ENCODE measurements at places on chromosomes 5 and 9.

DNA sequence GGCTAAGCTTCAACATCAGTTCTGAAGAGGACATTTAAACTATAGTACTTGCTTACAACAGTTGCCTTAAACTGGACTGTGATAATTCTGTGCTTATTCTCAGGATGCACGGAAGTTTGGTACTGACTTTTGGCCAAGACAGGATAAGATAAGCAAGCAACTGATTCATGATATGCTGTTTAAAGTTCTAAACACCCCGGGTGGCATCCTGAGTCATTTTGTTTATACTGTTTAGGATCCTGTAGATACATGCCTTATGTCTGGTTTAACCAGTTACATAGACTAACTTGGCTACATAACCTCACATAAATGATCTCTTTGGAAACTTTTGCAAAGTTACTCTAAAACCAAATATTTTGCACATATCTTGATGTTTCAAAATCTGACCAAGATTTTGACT is 95.9 kb downstream of the CDH9 start:
- no peak for DNase-seq

DNA sequence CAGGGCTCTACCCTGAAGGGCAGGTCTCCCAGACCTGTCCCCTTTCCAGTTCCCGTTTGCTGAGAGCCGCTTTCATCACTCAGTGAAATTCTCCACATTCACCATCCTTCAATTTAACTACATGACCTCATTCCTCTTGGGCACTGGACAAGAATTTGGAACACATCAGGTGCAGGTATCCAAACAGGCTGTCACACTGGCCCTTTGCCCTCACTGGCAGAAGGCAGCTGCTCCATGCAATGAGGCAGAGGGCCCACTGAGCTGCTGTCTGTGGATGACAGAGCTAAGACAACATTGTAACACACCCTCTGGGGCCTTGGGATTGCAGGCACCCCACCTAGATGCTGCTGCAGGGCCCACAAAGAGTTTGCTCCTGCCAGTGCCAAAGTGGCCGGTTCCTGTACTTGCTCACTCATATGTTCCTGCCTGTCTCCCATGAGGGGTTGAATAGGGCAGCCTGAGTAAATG is 55.1 kb downstream of the ACTL7B start:
- DNase-seq: no peak

DNA sequence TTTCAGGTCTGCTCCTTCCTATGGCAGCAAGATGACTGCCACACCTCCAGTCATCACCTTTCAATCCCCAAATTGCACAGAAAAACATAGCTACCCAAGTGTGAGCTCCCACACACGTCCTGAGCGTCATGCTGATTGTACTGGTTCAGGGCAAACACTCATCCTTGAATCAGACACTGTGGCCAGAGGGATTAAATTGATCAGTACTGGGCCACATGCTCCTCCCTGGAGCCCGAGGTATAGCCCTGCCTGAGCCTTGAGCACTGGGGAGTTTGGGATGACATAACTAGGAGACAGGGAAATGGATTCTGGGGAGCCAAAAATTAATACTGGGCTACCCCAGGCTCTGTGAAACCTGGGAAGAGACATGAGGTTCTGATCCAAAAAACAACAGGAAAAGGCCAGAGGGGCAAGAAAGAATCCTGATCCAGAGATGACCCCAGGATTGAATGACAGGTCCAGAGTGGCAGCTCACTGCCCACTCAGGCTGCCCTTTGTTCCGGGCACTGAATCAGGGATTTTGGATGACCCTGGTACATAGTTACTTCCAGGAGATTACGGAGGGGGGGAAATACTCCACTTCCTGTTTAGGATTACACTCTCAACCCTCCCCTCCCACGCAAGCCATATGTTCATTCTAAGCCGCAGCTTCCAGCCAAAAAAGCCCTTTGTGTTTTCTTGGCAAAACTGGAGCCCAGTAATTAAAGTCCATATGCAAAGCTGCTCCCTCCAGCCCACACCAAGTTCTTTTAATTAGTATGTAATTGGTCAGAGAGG is 141.6 kb upstream of the SPRY4 start:
- no peak for DNase-seq

DNA sequence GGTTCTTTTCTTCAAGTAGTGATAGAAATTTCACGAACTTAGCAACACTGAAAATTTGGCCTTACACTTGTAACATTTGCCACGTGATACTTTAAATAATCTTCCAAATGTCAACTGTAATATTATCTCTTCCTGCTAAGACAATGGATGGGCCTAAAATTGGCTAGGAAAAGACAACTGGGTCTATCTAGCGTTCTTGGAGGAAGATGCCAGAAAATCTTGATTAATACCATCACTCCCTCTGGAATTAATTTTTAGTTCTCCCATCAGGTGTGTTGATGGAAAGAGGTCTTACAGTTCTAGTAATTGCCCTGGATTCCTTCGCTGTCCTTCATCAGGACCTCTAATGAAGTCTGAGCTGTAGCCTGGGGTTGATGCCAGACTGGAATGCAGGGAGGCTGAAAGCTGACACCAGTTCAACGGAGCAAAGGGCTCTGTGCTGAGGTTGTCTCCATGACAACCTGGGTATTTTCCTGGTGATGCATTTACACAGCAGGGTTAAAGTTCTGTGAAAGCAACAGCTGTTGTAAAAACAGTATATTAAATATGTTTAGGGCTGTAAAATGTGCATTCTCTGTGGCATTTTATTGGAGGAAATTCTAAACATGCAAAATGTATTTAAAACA is 92.3 kb downstream of the GAS1 start:
- no peak for DNase-seq

GRCh38 chr5:28807195-28807729 is 1768.9 kb upstream of the CDH9 start:
- no peak for DNase-seq

DNA sequence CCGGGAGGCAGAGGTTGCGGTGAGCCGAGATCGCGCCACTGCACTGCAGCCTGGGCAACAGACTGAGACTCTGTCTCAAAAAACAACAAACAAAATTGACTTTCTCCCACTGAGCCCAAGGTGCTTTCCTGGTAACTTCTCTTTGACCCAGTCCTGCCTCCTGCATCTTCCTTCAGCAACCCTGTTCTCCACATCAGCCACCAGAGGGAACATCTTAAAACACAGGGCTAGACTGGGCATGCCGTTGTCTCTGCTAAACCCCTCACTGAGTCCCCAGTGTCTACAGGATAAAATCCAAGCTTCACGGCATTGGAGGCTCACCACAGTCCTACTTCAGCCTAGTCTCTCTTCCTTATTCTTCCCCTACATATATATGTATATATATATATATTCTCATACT is 39.8 kb upstream of the KCNMB1 start:
- DNase-seq: no peak

GRCh38 chr5:22070186-22070728 is 782.9 kb downstream of the CDH12 start:
- DNase-seq: no peak

- DNase-seq: peak; percentile 59
Observed at GRCh38 chr9:79477955-79478771, 93.6 kb upstream of the TLE4 start.

- DNase-seq: no peak
Observed at GRCh38 chr9:114016101-114016500, 62.0 kb downstream of the AMBP start.

- no peak for DNase-seq
Observed at GRCh38 chr5:124920909-124921666, 174.6 kb upstream of the ZNF608 start.

- DNase-seq: no peak
Observed at GRCh38 chr5:66337626-66338226, 193.6 kb downstream of the SREK1 start.

GRCh38 chr9:134127065-134127580 is 8.8 kb upstream of the WDR5 start:
- DNase-seq: no peak

DNA sequence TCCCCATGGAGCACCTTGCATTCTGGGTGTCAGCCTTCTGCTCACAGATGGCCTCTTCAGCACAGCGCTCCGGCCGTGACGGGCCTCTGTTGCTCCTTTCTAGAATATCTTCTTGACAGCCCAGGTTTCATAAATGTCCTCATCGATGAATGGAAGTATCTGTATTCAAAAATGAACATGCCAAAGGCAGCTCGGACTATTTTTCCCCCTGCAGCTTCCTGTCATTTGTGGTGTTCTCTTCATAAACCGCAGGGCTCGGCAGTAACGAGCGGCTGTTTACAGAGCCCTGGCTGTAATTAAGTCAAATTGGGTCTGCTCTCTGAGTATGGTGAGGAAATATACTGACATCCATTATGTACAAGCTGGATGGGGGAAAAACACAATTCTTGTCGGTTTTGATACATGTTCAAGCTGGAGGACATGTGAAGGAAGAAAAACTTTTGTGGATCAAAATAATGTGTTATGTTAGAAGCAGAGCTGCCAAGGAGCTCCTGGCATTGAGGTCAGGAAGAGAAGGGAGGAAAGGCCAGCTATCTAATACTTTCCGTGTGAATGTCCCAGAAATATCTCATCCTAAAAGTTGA is 154.1 kb upstream of the CD180 start:
- no peak for DNase-seq

DNA sequence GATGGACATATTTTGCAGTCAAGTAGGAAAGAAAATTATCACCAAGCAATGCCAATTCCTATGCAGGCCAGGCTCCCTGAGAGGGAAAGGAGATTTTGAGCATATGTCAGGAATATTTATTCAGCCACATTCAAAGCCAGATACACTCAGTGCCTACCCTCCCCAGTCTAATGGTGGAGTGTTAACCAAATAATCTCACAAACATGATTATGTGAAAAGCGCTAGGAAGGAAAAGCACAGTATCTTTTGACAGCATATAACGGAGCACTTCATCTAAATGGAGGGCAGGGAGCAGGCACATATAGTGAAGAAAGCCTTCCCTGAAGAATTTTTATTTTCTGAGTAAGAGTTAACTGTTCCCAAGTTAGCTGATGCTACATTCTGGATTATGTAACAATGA is 80.3 kb upstream of the SLC30A5 start:
- DNase-seq: no peak

DNA sequence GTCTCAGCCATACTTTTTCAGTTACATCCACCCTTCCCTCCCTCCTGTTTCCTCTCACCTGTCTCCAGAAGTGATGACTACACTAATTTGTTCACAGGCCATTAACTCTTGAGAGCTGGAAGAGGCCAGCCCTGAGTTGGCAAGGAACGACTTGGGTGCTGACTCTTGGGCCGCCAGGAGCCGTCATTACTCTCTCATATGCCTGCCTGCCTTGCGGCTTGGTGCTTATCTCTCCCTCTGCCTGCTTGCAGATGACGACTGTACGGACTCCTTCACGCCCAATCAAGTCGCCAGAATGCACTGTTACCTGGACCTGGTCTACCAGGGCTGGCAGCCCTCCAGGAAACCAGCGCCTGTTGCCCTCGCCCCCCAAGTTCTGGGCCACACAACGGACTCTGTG is 66.1 kb downstream of the PAPPA start:
- DNase-seq: no peak

DNA sequence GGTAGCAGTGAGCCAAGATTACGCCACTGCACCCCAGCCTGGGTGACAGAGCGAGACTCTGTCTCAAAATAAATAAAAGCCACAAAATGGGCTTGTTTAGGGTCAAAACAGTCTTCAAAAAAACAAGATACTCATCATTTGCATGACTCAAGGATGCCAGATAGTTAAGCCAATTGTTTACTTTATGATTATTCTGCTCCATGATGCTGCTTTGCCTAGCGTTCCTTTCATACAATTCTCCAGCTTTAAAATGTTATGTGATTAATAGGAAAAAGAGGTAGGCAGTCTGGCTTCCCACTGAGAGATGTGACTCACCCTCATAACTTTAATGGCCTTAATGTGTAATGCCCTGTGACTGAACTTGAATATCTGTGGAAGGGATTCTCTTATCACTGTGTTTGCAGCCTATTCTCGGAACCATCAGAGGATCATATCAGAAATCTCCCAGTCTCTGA is 364.6 kb upstream of the TRPC7 start:
- no peak for DNase-seq

DNA sequence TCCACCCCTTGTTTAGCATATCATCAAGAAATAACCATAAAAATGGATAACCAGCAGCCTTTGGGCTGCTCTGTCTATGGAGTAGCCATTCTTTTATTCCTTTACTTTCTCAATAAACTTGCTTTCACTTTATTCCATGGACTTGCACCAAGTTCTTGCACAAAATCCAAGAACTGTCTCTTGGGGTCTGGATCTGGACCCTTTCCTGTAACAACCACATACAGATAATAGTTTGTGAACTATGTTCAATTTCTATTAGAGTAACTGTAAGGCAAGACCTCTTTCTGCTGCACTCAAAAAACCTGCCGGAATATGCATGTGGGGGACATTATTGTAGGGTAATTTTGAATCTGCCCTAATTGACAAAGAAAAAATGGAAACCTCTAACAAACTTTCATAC is 66.9 kb upstream of the TMEM215 start:
- no peak for DNase-seq

- no peak for DNase-seq
Observed at GRCh38 chr5:135650081-135650480, 71.3 kb upstream of the CXCL14 start.

DNA sequence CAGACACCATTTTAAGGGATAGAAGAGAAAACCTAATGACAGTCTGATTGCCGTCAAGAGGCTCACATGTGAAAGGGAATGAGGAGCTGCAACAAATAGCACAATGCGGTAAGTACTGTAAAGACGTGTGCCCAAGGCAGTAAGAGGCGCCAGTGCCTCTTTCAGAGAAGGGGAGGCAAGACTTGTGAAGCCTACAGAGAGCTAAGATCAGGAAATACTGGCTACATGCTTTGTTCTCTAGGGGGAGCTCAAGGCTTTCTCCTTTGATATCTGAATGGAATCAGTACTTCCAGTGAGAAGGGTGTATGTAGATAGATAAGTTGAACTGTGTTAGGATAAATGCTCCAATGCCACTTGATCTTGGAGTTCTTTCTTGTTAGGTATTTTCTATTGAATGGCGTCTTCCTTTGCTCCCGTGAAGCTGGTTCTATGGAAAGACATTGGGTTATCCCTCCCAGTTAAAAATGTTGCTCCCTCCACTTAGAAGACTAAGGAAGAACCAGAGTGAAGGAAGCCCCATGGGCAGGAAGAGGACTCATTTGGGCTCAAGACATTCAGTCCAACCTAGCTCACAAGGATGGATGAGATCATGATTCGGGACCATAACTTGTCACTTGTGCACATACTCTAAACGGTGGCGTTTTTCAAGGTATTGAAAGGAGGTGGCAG is 23.5 kb upstream of the ALDOB start:
- DNase-seq: no peak

DNA sequence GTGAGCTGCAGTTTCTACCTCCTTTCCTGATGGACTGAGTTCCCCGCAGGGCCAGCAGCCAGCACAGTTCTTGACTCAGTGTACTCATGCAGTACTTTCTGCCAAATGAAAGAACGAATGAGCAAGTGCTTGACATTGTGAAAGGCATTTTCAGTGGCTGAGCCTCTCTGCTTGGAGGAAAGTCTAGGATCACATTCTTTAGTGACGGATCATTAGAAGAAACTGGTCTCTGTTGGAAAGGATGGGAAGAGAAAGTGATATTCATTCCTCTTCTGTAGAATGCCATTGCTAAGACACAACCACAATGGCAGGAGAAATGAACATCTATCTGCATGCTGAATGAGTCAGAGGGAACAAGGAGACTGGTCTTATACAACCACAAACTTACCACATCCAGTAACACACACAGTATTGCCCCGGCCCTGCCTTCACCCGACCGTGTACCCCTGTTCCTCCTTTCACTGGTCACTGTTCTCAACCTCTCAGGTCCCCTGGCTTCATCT is 206.9 kb downstream of the CRB2 start:
- no peak for DNase-seq

All from CD8-positive, alpha-beta T cell (primary cell).